ENCODE measurements at places on chromosomes 6 and 20.

GRCh38 chr6:122714059-122714458 is 65.5 kb upstream of the FABP7 start:
- no peak for DNase-seq

GRCh38 chr6:30544666-30545272 is 11.5 kb downstream of the GNL1 start:
- DNase-seq: peak; percentile 69

- no peak for DNase-seq
Observed at GRCh38 chr20:19723051-19723450, 35.0 kb upstream of the RIN2 start.

GRCh38 chr6:25452031-25452430 is 172.9 kb downstream of the CARMIL1 start:
- no peak for DNase-seq

DNA sequence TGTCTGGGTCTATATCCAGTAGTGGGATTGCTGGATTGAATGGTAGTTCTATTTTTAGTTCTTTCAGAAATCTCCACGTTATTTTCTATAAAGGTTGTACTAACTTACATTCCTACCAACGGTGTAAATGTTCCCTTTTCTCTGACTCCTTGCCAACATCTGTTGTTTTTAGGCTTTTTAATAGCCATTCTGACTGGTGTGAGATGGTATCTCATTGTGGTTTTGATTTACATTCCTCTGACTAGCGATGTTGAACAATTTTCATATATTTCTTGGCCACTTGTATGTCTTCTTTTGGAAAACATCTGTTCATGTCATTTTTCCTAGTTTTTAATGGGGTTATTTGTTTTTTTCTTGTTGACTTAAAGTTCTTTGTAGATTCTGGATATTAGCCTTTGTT is 99.3 kb downstream of the BMP2 start:
- DNase-seq: no peak

- DNase-seq: no peak
Observed at GRCh38 chr20:57147185-57147584, 119.3 kb downstream of the BMP7 start.

- DNase-seq: no peak
Observed at GRCh38 chr6:133814797-133815196, 74.1 kb upstream of the TCF21 start.

DNA sequence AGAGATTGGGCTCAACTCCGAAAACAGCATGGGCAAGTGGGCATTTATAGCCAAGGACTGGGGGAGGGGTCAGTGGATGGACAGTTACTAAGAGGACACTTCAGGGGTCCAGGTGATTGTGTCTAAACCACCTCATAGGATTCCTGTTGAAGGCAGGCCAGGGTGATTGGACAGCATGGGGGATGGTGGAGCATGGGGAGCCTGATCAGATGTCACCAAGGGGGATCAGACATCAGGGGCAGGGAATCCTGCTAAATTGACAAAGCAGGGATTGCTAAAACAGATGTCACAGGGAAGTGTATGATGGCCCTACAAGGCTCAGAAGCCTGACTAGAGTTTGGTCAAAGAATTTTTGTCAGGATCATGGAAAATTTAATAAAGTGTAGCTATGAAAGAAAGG is 2.4 kb upstream of the PYGB start:
- DNase-seq: no peak

- no peak for DNase-seq
Observed at GRCh38 chr6:91464201-91464600, 877.3 kb upstream of the MAP3K7 start.

DNA sequence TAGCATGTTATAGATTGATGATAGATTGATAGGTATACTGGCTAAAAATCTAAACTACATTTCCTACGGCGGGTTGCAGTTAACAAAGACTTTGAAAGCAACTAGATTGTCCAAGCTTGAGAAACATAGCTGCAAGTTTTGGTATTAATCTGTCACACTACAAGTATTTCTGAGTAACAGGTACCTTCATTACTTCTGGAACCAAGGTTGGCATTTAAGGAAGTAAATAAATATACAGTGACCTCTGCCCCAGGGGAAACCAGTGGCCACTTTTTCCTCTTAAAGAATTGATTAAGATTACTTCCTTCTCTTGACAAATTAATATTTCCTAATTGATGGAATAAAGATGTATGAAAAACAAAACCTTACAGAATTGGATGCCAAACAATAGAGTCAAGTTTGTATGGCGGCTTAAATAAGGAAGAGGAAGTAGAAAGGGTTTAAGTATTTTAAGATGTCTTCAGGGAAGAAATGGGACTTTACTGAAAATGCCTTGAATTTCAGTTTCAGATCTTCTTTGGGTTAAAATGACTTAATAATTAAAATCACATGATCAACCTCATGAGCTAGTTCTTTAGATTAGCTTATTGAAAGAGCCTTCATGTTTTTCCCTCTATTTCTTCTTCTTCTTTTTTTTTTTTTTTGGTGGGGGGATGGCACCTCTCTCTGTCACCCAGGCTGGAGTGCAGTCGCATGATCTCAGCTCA is 132.8 kb downstream of the DOK5 start:
- no peak for DNase-seq

GRCh38 chr6:169961772-169962561 is 210.5 kb downstream of the ERMARD start:
- DNase-seq: no peak

GRCh38 chr20:54657268-54657826 is 182.0 kb downstream of the DOK5 start:
- no peak for DNase-seq

GRCh38 chr6:74420221-74420620 is 724.2 kb downstream of the CD109 start:
- no peak for DNase-seq

GRCh38 chr6:140462453-140463311 is 1088.2 kb upstream of the CITED2 start:
- no peak for DNase-seq

GRCh38 chr6:27684264-27685211 is 211.6 kb upstream of the ZNF184 start:
- peak; percentile 72 for DNase-seq

DNA sequence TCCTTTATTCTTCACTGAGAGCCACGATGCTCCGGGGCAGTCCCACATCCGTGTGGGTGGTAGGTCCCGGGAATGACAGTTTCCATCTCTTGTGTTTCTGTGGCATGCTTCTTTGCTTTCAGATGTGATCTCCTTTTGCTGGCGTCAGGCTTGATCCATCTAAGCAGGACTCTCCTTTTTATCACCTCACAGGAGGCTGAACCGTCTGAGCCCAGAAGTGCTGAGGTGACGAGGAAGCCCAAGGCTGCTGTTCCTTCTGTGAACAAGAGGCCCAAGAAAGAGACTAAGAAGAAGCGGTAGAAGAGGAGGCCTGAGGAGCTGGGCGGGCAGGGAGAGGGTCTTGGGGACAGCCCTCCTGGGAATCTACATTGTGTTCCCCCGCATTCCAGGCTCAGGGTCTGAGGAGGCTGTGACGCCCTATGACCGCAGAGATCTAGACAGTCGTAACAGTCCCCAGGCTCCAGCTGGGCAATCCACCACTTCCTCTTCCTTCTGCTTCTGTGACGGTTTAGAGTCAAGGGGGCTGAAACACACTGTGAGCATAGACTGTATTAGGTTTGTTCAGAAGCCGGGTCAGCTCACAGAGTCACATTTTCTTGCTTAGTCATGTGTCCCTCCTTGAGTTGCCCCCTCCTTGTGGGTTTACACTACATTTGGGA is 26.8 kb downstream of the MANBAL start:
- DNase-seq: peak; percentile 23

DNA sequence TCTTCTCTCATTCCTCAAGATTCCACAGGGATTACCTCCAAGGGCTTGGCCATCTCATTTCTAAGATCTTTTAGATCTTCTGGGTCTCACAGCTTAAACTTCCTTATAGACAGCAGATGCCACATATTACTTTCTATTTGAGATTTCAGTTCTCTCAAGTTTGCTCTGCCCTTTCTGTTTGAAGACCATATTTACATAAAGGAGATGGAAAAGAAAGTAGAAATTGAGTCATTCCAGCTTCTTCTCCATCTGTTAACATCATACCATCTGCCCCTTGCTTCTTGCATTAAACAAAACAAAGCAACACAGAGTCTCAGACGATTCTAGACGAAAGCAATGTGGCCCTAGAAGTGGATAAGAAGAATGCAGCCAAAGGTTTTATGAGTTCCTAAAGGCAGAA is 203.4 kb downstream of the TTLL2 start:
- no peak for DNase-seq

GRCh38 chr20:10332656-10333415 is 101.2 kb downstream of the MKKS start:
- no peak for DNase-seq

DNA sequence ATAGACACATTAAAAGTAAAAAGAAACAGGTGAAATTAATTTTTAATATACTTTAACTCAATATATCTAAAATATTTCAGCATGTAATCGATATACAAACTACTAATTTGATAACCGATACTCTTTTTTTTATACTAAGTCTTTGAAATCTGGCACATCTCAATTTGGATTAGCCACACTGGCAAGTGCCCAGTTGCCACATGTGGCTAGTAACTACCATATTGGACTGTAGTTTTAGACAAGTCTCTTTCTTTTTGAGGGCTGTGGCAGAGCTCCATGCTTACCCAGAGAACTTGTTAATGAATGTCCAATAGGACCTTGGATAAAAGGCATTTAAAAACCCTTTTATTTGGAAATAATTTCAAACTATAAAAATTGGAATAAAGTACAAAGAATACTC is 17.8 kb downstream of the TULP4 start:
- DNase-seq: no peak
